H9 (cell line): ENCODE measurements at places on chromosomes 3 and 15. TPM values are rescaled to one million over a fixed set of nuclear protein-coding genes. Genes with fewer than 3 reads are reported as not detected.

DNA sequence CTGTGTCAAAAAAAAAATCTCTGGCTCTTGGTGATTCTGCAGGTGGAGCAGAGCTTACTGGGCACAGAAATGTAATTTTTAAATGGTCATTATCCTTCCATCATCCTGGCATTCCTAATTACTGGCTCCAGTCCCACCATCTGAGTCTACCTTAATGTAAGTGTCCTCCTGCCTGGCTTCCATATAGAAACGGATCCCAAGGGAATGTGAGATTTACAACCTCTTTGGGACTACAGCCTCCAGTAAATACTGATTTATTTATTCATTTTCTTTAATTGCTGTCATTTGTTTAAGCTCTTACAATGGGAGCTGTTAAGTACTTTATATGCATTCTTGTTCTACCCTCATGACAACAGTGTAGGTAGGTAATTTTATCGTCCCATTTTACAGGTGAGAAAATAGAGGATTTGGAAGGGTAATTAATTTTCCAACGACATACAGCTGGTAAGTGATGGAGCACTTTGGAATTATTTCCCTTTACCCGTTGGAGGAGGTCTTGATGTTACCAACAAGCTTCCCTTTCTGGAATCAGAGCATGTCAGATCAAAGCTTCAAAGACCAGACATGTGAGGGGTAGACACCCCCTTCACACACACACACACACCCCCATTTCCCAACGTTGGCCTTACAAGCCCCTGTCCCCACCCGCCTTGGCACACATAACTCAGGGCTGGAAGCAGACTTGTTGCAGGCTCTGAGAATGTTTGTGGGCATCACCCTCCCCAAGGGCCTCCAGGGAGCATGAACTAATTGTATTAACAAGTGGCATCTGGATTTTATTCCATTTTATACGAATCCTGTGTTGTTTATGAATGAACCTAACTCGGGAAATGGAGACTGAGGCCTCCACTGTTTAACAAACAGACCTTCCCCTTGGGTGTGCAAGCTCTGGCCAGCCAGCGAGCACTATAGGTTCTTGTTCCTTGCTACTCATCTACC, 116.9 kb downstream of the ALDH1A2 start:
- DNase-seq, result no peak

GRCh38 chr15:41423979-41424659, 7.2 kb downstream of the RTF1 start:
- DNase-seq, result no peak

GRCh38 chr15:70227147-70227546, 129.4 kb upstream of the TLE3 start:
- DNase-seq, result no peak

GRCh38 chr3:166263460-166263859, 426.2 kb upstream of the BCHE start:
- DNase-seq, result no peak

DNA sequence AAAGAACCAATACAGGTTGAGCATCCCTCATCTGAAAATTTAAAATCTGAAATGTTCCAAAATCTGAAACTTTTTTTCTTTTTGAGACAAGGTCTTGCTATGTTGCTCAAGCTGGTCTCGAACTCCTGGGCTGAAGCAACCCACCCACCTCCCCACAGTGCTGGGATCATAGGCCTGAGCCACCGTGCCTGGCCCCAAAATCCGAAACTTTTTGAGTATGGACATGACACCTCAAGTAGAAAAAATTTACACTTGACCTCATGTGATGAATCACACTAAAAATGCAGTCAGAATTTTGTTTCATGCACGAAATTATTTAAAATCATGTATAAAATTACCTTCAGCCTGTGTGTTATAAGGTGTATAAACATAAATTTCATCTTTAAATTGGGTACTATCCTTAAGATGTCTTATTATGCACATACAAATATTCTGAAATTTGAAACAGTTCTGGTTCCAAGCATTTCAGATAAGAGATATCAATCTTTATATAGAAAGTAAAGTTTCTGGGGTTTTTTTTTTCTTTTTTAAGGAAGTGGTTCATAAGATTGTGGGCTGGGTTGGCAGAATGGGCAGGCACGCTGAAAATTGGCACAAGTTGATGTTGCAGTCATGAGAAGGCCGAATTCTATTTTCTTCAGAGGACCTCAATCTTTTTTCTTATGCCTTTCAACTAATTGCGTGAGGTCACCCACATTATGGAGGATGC, 72.5 kb downstream of the SPRED1 start:
- DNase-seq, result no peak

DNA sequence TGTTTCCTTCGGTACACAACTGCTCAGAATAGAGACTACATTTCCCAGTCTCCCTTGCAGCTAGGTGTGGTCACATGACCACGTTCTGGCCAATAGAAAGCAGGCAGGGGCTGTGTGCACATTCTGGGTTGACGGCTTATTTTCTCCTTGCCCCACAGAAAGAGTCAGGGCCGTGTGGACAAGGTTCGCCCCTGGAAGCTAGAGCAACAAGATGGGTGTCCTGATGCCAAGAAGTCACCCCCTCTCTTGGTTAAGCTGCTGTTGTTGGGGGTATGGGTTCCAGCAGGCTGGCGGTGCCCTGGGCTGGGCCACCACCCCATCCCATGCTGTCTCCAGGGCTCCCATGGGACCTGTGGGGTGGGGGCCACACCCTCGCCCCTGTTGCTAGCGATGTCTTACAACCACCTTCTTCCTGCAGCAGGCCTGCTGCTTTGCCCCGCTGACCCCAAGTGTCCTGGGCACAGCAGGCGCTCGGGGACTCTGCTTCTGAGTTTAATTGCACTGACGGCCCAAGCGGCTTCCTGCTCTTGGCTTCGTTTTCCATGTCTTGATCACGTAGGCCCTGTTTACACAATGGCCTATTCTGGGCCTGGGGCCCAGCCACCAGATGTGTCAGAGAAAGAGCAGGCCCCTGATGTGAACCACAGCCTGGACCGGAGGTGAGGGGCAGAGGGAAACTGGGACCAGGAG, 24.9 kb downstream of the ABTB1 start:
- peak; percentile 84 for DNase-seq

DNA sequence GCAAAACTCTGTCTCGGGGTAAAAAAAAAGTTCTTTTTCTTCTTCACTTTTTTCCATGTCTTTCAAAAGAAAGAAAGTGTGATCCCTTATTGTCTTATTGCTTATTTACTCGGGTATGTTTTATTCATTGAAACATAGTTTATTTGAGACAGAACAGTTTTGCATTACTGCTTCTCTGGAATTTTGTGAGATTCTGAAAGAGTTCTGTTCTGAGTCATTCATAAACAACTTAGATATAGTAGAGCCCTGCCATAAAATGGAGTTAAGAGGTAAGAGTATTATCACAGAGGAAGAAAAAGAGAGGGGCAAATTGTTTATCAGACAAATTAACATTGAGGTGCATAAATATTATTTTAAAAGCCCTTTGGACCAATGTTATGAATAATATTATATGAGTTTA, 522.2 kb downstream of the ROBO2 start:
- no peak for DNase-seq

DNA sequence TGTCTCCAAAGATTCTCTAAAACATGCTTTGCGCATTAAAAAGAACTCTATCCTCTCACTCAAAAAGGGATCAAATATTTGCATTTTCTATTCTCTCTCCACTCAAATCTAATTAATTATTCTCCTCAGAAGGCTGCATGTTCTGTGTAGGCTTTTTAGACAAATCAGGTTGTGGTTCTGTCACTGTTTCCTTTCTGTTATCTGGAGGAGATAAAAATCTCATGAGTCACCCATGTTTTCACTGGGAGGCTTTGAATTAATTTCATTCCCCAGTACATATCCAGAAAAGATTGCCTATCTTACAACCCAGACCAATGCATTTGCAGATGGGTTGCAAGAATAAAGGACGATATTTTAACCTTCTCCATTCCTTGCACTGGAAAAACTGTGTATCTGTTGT, 446.5 kb downstream of the GRM7 start:
- no peak for DNase-seq

- no peak for DNase-seq
Measured at GRCh38 chr3:105826778-105827634, 41.8 kb downstream of the CBLB start.

- no peak for DNase-seq
Measured at GRCh38 chr3:1183320-1184048, 90.7 kb downstream of the CNTN6 start.

DNA sequence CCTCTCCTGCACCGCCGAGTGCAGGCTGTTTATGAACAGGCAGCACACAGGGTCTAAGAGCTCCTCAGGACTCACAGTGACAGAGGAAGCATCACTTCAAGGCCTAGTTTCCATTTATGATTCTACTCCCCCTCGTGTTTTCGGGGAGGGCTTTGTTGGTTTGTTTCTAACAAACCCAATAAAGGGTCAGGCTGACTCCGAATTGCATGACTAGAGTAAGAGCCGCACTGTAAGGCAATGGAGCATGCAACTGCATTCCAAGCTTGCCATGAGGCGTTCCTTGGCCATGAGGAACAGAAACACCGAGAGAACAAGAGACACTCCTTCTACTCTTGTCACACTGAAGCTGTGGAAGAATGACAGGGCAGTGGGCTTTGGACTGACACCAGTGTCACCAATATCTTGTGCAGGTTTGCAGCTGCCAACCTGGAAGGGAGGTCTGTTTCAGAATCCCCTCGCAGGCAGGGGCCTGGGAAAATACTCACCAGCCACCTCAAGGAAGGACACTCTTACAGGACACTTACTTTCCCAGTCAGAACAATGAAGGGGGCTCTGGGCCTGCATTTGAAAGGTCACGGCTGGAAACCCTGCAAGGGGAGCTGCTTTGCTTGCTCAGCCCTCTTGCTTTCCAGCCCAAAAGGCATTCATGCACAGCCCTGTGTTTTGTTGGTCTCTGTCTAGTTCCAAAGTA, 96.8 kb downstream of the ADAMTS17 start:
- DNase-seq, result no peak

GRCh38 chr15:41971089-41971894, 1.1 kb downstream of the EHD4 start:
- peak; percentile 65 for DNase-seq

- DNase-seq, result no peak
Measured at GRCh38 chr3:197364410-197365071, 66.1 kb upstream of the DLG1 start.

DNA sequence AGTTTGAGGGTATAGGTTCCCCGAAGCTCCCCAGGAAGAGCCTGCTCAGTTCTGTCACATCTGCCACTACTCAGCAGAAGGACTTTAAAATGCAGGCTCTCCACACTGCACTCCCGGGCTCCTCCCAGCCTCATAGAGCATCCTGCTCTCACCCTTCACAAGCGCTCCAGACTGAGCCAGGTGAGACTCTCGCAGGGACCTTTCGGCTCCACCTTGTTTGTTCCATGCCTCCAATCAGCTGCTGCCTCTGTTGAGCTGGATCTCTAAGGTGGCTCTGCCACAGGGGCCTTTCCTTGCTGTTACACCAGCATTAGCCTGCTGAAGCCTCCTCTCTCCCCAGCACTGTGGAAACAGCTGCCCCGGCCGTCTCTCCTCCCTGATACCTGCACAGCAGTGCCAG, 56.1 kb downstream of the SLCO3A1 start:
- peak; percentile 72 for DNase-seq

GRCh38 chr15:76951220-76951619, 19.7 kb downstream of the RCN2 start:
- no peak for DNase-seq

DNA sequence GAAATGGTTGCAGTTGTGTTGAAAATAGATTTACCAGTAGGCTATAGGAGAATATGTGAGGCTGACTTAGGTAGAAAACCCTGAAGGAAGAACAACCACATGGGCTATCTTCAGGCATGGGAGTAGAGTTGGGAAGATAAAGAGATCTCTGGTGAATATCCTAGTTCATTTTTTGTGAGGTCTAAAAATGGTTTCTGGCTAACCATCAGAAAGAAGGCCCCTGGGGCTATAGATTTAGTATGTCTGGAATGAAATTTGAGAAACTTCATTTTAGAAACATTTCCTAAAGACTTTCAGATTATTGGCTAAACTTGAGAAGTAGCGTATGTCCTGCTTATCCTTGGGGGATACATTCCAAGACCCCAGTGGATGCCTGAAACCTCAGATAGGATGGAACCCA, 148.2 kb downstream of the NAALADL2 start:
- no peak for DNase-seq

GRCh38 chr15:88890495-88890894, 4.8 kb downstream of the HAPLN3 start:
- no peak for DNase-seq

GRCh38 chr15:50275908-50276307, 10.4 kb upstream of the HDC start:
- DNase-seq, result no peak

- no peak for DNase-seq
Measured at GRCh38 chr15:66095871-66096687, 157.5 kb downstream of the MEGF11 start.

DNA sequence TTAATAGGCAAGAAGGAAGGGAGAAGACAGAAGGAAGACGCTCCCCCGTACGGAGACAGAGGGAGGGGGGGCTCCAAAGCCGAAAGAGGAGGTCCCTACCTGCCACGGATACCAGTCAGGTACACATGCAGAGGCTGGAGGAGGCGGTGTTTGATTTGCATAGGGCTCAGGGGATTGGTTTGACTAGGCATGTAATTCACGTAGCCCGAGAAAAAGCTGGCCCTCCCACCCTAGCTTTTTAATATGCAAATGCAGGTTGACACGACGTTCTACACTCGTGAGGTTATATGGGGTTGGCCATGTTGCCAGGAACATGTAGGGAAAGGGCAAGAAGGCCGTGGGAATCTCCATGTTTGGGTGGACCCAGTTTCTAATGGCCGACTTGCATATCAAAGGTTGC, 29.8 kb downstream of the ZNF592 start:
- DNase-seq, result peak; percentile 82

DNA sequence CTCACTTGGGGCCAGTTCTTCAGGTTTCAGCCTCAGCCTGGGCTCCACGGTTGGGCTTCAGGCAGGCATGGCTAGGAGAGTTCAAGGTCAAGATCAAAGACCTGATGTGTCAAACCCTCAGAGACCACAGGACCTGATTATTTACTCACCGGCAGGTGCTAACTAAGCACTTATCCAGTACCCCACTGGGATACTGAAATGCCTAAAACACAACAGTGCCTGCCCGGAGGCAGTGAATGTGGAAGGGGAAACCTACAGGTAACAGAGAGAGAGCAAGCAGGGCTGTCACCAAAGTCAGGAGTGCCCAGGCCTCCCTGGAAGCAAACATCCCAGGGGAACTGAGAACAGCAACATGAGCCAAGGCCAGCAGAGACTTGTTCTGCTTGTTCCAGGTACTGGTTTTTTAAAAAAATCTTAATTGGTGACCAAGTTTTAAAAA, 6.7 kb downstream of the IDH2 start:
- DNase-seq, result peak; percentile 48

Gene NSUN3
- 7.4 and 9.4 TPM in 2 replicates for total RNA-seq

Gene MAGEL2
- total RNA-seq, result 9.2 and 9.7 TPM in 2 replicates

Gene CEMIP
- 0.09 and 0.26 TPM in 2 replicates for total RNA-seq

Gene AMT
- total RNA-seq, result 38.8 and 41.2 TPM in 2 replicates

Gene CPLX3
- total RNA-seq, result not detected in 2 replicates

Gene AHSG
- 0.13 TPM in 1 of 2 replicates, not detected in the other for total RNA-seq

Gene LIPC
- total RNA-seq, result not detected in 2 replicates

Gene CYP11A1
- total RNA-seq, result 1.7 and 2.3 TPM in 2 replicates

Gene ACOX2
- total RNA-seq, result 0.85 and 1.6 TPM in 2 replicates
